ENCODE measurements at places on chromosomes 1 and 21. TPM values are rescaled to one million over a fixed set of nuclear protein-coding genes. Genes with fewer than 3 reads are reported as not detected.

KCNE2 gene
- not detected for total RNA-seq

DNA sequence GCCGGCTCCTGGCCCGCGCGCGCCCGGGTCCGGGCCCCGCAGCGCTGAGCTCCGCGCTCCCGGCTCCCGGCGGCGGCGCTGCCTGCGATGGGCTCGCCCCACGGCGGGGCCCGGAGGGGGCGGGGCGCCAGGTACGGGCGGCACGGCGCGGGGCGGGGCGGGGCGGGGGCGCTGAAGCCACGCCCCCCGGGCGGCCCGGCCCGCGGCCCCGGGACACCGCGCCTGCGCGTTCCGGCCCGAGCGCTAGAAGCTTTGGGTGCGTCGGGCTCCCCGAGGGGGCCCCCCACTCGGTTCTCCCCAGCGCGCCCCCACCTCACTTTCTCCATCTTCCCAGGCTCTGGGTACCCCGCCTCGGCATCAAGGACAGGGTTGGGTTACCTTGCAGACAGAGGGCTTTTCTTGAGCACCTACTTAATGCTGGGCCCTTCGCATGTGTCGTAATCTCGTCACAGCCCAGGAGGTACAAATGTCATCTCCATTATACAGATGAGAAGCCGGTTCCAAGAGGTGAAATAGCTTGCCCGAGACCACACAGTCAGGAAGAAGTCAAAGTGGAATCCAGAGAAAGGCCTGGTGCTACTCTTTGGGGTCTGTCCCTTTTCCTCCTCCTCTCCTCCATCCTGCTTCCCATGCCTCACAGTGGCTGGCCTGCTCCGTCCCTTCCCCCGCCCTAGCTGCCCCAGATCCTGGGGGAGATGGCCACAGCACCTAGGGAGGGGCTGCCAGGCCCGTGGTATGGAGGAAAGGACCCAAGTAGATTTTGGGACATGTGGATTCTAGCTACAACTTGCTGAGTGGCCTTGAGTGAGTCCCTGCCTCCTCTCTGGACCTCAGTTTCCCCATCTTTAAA is 46.5 kb downstream of the RAP1GAP start:
- peak; percentile 29 for DNase-seq
- H3K36me3 ChIP-seq = no peaks in the 10 kb centered on the region
- no peak overlapping the region for H3K4me3 ChIP-seq
- H3K27ac ChIP-seq = no peak overlapping the region
- H3K27me3 ChIP-seq = no peaks in the 10 kb centered on the region

SPRR2G gene
- total RNA-seq = not detected

DNA sequence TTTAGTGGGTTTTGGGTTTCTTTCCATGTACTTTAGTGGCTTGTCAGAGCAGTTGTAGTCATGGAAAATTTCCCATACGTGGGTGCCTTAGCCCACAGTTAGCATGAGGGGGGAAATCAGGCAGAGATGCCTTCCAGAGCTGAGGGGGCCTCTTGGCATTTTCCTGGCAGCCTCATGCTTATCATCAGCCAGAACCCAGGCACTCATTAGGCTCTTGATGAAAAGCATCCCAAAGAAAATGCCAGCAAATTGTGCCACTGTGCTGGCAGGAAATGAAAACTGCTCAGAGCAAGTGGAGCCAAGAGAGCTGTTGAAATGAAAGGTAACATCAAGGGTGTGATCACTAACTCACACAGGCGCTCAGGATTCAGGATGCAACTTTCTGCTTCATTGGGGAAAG is 128.0 kb downstream of the TNNI3K start:
- DNase-seq = no peak
- no peaks in the 10 kb centered on the region for H3K4me1 ChIP-seq
- no peak overlapping the region for H3K4me3 ChIP-seq
- no peaks in the 10 kb centered on the region for H3K27me3 ChIP-seq

SH2D5 gene
- 0.05 TPM for total RNA-seq

DNA sequence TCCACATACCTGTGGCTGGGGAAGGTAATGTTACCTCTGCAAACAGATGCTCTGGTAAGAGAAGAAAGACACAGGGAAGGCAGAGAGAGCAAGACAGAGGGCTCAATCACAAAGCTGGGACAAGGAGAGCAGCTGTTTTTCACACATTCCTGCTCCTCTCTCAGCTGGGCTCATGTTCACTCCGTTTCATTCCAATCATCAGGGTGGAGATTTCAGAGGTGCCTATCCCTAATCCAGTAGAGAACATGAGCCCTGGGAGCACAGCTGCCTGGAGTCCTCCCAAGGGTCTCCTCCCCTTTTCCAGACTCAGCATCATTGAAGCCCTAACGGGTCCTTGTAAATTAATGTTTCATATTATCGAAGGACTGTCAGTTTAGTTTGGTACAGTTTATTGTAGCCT is 19.4 kb downstream of the GADD45A start:
- H3K27ac ChIP-seq = no peak overlapping the region
- H3K4me3 ChIP-seq = no peak overlapping the region
- no peaks in the 10 kb centered on the region for H3K27me3 ChIP-seq
- DNase-seq = no peak
- H3K4me1 ChIP-seq = no peaks in the 10 kb centered on the region

- no peak overlapping the region for H3K27ac ChIP-seq
- H3K36me3 ChIP-seq = no peaks in the 10 kb centered on the region
- no peaks in the 10 kb centered on the region for H3K27me3 ChIP-seq
- H3K4me1 ChIP-seq = no peaks in the 10 kb centered on the region
- DNase-seq = no peak
Observed at GRCh38 chr1:60835649-60836048, 246.7 kb upstream of the NFIA start.

MAP3K7CL gene
- 7.1 TPM for total RNA-seq

GRCh38 chr21:44456214-44456914 is 1.1 kb downstream of the LRRC3 start:
- H3K36me3 ChIP-seq = no peaks in the 10 kb centered on the region
- H3K4me1 ChIP-seq = peaks cover 6% of the 10 kb centered on the region
- H3K27ac ChIP-seq = peak overlapping the region; percentile 55
- DNase-seq = no peak

GRCh38 chr1:107483949-107484348 is 343.1 kb downstream of the NTNG1 start:
- no peak for DNase-seq
- no peaks in the 10 kb centered on the region for H3K27me3 ChIP-seq
- no peak overlapping the region for H3K4me3 ChIP-seq
- no peaks in the 10 kb centered on the region for H3K36me3 ChIP-seq
- no peak overlapping the region for H3K27ac ChIP-seq

ICOSLG gene
- 11.7 TPM for total RNA-seq

- H3K36me3 ChIP-seq = no peaks in the 10 kb centered on the region
- DNase-seq = no peak
Observed at GRCh38 chr21:32101277-32101676, 177.6 kb downstream of the MIS18A start.

KIF14 gene
- 16.2 TPM for total RNA-seq

DNA sequence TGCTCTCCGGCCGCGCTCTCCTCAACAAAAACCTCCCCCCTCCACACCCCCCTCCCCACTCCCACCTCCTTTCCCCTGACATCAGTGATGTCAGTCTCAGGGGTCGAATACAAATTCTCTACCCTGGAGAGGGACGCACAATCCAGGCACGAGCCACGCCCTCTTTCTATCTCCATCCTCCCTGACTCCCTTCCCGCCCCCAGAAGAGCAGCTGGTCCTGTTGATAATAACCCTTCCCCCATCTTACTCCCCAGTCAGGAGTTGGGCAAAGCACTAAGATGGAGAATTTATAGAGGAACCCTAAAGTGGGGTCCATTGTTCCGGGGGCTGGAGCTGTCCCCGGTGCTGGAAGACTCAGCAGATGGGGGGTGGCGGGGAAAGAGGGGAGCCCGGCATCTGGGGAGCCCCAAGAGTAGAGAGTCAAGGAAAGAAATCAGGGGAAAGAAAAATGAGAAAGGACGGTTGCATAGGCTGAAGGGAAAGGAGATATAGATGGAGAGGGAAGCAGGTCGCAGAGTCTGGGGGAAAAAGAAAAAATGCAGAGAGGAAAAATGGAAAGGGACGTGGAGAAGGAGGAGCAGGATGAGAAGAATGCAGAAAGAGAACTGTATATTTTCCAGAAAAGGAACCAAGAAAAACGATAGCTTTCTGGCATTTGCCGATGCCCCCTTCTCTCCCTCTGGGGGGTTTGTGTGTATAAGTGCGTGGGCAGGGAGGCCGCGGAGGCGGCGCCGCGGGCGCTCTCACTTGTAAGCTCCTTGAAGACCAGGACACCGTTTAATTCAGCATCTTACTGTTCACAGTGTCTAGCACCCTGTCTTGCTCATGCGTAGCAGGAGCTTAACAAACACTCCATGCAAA is at the start of gene CELF3:
CELF3 (minus strand) TSS at position 33 of the 861 bp plus-strand sequence. CDS start 783 bp downstream, outside the sequence.
- H3K4me3 ChIP-seq = no peak within 1 kb of the TSS
- no peaks in the 10 kb centered on the region for H3K36me3 ChIP-seq
- peaks cover 9% of the 10 kb centered on the region for H3K27me3 ChIP-seq
- no peak within 1 kb of the TSS for H3K27ac ChIP-seq

DNA sequence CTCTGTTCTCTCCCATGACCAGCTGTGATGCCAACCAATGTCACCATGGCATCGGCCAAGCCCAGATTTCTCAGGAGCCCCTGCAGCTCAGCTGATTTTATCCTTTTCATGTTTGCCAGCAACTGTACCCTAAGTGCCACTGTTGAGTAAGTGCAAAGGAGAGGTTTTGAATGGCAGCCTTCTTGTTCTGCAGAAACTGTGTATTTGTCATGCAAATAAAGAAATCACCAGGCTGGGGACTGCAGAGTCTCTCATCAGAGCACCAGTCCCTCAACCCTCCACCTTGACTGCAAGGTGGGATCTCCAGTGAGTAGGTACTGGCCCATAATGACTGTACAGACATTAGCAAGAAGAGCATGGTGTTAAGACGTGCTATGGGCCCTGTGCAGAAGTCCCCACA is 26.6 kb downstream of the C8B start:
- H3K4me3 ChIP-seq = no peak overlapping the region
- DNase-seq = no peak
- H3K36me3 ChIP-seq = no peaks in the 10 kb centered on the region

- no peaks in the 10 kb centered on the region for H3K27me3 ChIP-seq
- H3K36me3 ChIP-seq = no peaks in the 10 kb centered on the region
- no peak for DNase-seq
- no peaks in the 10 kb centered on the region for H3K4me1 ChIP-seq
- no peak overlapping the region for H3K4me3 ChIP-seq
- H3K27ac ChIP-seq = no peak overlapping the region
Observed at GRCh38 chr1:15902882-15903281, 55.4 kb downstream of the SPEN start.

- H3K27me3 ChIP-seq = no peaks in the 10 kb centered on the region
- no peaks in the 10 kb centered on the region for H3K36me3 ChIP-seq
- H3K27ac ChIP-seq = no peak overlapping the region
- no peak overlapping the region for H3K4me3 ChIP-seq
- no peaks in the 10 kb centered on the region for H3K4me1 ChIP-seq
Observed at GRCh38 chr1:3029481-3029961, 8.3 kb downstream of the ACTRT2 start.

DNA sequence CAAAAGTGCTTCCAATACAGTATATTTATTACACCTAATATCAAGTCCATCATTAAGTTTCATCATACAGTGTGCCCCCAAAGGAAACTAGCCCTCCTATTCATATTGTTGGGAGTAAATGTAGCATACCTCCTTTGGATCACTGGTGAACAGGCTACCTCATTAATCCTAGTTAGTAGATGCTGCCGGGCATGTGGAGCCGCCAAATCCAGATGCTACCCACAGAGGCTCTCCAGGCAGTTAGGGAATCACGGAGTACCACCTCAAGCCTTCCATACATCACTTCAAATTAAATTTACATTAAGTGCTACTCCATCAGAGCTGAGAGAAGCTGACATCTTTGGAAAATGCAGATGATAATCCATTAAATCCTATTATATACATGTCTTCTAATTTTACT is 121.7 kb upstream of the FOXD3 start:
- no peaks in the 10 kb centered on the region for H3K4me1 ChIP-seq
- H3K27ac ChIP-seq = no peak overlapping the region
- no peaks in the 10 kb centered on the region for H3K36me3 ChIP-seq
- H3K27me3 ChIP-seq = no peaks in the 10 kb centered on the region
- no peak for DNase-seq

MSH4 gene
- total RNA-seq = 0.49 TPM

GRCh38 chr1:107152395-107152794 is 11.6 kb downstream of the NTNG1 start:
- no peak for DNase-seq
- H3K36me3 ChIP-seq = no peaks in the 10 kb centered on the region
- no peak overlapping the region for H3K4me3 ChIP-seq
- H3K27me3 ChIP-seq = no peaks in the 10 kb centered on the region

DNA sequence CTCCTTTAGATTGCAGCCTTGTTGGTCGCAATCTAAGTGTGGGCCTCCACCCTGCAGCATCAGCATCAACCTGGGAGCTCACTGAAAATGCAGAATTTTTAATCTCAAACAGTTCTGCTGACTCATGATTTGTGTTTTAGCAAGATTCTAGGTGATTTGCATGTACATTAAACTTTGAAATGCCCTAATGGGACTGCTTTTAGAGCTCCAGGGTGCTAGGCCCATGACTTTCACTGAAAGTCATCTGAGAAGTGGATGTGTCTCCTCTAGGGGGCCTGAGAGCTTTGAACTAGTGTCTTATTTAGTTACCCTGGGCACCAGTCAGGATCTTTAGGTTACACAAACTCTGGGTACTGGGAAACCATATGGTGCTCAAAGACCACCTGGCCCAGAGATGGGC is 9.0 kb downstream of the TRIM67 start:
- peaks cover 3% of the 10 kb centered on the region for H3K27me3 ChIP-seq
- no peak overlapping the region for H3K27ac ChIP-seq
- H3K4me1 ChIP-seq = no peaks in the 10 kb centered on the region
- H3K4me3 ChIP-seq = no peak overlapping the region

CASQ1 gene
- 1.1 TPM for total RNA-seq

DNA sequence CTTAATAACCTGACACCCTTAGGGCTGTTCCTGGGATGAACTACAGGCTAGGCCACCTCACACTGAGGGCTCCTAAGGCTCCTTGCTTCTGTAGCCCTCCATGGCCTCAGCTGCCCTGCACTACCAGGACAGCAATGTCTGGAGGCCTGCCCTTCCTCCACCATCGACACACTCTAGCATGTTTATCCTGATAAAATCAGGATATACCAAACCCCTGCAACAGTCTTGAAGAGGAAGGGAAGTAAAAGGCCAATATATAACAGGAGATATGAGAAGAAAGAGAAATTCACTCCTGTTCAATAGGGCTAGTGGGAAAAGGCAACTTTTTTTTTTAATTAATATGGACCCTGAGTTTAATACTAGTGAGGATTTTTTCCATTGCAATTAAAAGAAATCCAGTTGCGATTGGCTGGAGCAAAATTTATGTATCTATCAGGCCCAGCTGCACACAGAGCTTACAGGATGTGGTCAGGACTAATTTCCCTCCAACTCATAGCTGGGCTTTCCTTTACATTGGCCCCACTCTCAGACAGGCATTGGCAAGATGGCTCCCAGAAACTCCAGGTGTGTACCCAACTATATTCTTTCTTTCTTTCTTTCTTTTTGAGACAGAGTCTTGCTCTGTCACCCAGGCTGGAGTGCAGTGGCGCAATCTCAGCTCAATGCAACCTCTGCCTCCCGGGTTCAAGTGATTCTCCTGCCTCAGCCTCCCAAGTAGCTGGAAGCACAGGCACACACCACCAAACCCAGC is 13.5 kb upstream of the ATP2B4 start:
- H3K4me1 ChIP-seq = peaks cover 6% of the 10 kb centered on the region
- no peak for DNase-seq
- H3K27me3 ChIP-seq = no peaks in the 10 kb centered on the region
- H3K4me3 ChIP-seq = no peak overlapping the region
- H3K27ac ChIP-seq = no peak overlapping the region

Data from naive thymus-derived CD4-positive, alpha-beta T cell (primary cell).